ENCODE measurements at places on chromosomes 5 and 9.

DNA sequence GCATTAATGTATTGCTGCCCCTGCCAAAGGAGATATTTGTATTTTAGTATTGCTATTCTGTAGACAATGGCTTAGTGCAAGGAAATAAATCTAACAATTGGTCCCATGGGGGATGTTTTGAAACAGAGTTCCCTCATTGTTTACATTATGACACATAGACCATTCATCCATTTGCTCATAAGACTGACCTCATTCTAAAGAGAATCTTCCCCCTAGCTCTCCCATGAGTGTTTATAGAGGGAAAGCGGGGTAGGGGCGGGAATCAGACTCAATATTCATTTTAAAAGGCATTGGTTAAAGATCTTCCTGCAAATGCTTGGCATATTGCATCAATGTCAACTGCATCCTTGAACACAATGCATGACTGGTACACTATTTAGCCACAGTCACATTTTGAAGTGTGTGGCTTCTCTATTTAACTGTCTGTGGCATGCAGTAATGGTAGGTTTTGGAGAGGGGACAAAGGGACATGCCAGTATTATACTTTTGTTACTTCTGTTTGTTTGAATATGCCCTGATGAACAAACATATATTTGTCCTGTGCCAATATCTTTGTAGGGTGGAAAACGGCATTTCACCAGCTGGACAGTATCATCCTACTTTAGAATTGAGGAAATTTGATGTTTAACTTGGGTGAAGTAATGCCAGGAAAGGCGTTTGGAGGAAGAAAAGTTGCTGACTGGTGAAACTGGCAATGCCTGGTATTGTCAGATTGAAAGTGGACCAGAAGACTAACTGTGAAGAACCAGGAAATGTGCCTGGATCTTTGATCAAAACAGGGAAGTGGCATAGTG, 84.1 kb upstream of the MEGF10 start:
- no peak for DNase-seq

- DNase-seq: peak; percentile 76
These were observed 289.5 kb downstream of the DOCK8 start for GRCh38 chr9:503881-504852.

DNA sequence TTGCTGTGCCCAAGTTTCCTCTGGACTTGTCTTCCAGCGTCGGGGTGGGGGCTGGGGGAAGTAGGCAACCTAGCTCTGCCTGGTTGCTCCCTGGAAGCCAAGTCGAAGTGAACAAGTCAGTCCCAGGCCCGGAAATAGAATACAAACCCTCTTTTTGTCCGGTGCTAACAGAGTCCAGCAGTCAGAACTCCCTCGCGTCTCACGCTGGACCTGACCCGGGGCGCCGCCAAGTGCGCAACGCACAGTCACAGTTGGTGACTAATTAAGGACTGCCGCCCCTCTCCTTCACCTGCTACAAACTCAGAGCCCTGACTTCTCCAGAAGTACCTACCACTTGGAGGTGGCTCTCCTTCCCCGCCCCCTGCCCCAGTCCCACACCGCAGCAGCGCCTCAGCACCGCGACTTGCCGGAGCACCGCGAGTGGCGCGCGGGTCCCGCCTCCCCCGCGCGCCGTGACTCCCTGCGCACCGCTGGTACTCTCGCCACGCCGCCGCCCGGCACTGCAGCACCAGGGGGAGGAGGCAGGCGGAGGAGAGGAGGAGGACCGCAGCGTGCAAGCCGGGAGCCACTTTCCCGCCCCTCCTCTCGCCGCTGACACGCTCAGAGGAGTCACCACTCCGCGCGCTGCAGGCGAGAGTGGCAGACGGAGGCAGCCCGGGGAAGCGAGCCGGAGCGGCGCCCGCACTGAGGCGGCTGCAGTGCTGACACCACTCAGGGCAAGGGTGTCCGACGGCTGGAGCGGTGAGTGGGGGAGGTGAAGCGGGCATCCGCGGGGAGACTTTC, at the start of gene SV2C:
SV2C (plus strand) TSS at position 612 of the 783 bp plus-strand sequence. CDS start 48,368 bp downstream, outside the sequence.
- peak; percentile 53 for DNase-seq

DNA sequence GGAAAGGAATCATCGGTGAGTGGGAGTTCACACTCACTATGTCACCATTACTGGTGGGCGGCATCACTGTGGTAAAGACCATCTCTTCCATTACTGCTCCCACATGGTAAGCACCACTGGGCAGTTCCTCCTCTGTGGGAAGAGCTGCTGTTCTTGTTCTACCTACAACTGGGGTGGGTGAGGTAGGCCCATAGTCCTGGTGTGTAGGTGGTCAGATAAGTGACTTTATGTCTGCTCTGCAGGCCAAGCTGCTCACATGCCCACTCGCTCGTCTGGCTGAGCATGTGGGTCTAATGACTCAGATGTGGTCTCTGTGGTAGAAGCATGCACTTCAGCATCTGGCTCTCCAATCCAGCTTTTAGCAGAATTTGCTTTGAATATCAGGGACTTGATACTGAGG, 82.9 kb downstream of the TMEM215 start:
- DNase-seq: no peak

DNA sequence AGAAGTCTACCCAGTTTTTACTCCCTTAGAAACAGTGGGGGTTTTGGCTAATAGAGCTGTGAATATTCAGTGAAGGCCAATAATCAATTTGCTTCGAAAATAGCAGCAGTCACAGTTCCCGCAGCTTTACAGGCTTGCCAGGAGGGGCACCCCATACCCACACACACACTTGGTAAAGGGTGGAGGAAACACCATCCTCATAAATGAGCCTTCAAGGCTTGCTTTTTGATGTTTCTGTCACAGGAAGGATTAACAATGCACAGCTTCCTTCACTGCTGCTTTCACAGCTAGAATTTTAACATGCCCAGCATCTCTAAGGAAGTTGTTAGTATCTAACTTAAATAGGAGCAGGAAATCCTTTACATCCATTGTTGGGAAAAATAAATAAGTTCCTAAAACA, 1247.5 kb upstream of the C9orf72 start:
- no peak for DNase-seq

DNA sequence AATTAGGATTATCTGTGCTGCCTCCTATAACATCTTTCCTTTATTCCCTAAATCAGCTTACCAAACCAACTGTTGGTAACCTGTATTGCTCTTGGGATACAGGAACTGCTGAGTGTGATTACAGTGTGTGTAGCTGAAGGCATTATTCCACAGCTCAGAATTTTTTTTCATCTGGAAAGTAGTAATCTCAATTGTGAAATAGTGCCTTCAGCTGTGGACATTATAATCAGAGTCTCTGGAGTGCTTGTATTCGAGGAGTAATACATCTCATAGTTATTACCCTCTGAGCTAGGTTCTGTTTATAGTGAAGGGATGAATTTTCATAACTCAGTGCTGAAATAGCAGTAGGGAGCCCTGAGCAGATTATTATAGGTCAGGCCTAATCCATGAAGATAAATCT, 199.5 kb downstream of the MAST4 start:
- DNase-seq: no peak

- no peak for DNase-seq
These were observed 29.7 kb downstream of the DIRAS2 start for GRCh38 chr9:90612957-90613356.

Data from stimulated activated CD4-positive, alpha-beta T cell treated with anti-CD3 and anti-CD28 coated beads, Interleukin-2, amount 100 ng/mL, for 24 hours (primary cell).